ENCODE measurements at places on chromosomes 6 and 20.

- DNase-seq = no peak
Measured at GRCh38 chr6:43717822-43718221, 30.2 kb upstream of the MRPS18A start.

DNA sequence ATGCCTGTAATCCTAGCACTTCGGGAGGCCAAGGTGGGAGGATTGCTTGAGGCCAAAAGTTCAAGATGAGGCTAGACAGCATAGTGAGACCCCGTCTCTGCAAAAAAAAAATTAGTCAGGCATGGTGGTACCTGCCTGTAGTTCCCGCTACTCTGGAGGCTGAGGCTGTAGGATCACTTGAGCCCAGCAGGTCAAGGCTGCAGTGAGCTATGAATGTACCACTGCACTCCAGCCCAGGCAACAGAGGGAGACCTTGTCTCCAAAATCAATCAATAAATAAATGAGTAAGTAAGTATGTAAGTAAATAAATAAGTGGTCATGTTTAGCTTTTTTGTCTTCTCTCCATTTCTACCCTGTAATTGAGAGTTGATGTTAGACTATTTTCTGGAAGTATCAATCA is 336.8 kb downstream of the FARS2 start:
- DNase-seq = no peak

- no peak for DNase-seq
Measured at GRCh38 chr20:877814-878213, 38.3 kb downstream of the ANGPT4 start.

GRCh38 chr6:69416776-69417175 is 380.0 kb downstream of the LMBRD1 start:
- DNase-seq = no peak

DNA sequence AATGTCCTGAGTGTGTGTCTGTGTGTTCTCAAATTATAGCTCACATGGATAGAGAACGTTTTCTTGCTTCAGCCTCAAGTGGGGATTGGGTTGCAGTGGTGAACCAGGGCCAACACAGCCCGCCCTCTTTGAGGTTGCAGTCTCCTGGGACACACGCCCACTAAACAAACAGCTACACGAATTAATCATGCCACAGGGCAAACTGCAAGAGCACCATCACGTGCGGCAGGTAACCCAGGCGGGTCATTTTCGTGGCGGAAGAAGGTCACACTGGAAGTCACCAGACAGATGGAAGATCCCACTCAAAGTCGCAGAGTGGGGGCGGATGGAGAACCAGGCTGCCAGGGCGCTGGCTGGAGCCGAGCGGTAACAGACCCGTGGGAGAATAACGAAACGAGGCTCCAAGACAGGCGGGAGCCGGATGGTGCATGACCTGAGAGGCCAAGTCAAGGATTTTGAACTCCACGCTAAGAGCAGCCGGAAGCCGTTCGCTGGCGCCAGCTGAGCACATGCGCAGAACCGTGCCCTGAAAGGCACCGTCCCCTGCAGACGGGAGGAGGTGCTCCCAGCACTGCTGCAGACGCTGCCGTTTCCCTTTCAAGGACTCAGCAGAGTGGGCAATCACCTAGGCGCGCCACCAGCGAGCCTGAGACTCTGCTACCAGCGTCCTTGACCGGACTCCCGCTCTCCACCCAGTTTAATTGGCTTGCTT is 10.7 kb downstream of the DLL1 start:
- DNase-seq = no peak

GRCh38 chr6:36701401-36701991 is 3.9 kb downstream of the RAB44 start:
- DNase-seq = no peak

- DNase-seq = no peak
Measured at GRCh38 chr6:11258260-11259237, 26.1 kb upstream of the NEDD9 start.

DNA sequence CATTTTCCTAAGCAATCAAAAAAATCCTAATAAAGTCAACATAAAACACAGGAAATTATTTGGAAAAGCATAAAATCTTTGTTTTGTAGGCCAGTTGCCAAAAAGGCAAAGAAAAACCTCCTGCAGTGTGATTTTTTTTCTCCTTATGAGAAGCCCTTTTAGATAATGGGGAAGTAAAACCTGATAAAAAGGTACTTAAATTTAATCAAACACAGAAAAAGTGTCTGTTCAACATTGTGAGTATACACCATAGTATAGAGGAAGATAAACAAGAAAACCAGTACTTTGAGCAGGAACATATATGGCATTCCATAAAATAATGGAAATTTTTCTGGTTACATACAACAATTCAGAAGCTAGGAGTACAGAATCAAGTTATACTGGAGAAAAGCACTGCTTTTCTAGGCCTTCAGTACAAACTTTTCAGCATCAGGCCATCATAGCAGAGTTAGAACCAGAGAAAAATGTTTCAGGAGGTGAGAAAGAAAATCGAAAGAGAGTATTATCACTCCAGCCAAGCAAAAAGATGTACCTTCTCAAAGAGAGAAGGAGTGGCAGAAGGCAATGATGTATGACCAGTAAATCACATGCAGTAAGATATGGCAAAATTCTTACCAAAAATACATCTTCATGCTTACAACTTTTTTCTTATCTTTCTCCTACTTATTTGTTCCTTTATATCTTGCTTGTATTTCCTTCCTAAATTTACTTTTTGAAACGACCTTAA is 494.9 kb downstream of the KIF16B start:
- no peak for DNase-seq

GRCh38 chr20:7146552-7147219 is 379.2 kb downstream of the BMP2 start:
- DNase-seq = no peak

GRCh38 chr6:19159089-19159488 is 678.1 kb upstream of the ID4 start:
- no peak for DNase-seq

DNA sequence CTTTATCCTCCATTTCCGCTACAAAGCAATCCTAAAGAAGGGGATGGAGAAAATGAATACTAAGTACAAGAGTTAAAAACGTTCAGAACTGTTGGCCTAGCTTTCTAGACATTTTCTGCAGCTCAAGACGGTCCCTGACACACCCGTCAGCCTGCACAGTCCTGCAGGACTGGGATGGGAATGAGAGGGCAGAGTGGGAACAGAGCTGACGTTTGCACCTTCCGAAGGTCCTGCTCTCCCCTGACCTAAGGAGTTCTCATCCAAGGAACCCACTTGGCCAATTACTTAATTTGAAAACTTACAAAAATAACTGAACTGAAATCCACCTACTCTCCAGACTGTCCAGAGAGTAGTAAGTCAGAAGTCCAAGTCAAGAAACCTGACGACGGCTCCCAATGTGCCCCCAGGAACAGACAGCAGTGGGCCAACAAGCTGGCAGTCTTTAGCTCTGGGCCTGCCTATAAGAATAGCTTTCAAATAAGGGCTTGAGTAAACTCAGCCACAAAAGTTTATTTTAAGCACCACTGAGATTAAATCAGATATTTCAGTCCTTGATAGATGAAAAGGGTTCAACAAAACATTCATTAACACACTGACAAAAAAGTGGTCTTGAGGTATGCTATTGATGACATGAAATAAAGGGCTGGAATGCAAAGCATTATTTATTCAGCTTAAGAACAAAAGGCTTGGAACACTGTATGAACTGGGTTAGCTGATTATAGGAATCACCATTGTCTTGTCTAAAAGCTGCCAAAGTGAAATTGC is 76.8 kb downstream of the CNKSR3 start:
- no peak for DNase-seq

DNA sequence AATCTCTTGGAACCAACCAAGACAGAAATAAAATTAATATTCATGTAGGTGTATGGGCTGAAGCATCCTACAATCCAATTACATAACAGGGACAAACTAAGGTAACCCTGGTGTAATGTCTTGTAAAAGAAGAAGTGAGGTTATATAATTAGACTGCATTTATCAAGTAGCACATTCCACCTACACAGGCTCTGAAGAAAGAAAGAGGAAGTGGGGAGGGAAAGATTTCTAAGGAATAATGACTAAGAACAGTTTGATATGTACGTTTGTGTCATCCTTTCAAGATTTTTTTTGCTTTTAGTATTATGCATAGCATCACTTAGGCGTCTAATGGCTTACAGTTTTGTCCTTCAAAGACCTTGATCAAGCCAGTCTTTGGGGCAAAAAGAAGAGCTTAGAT is 139.7 kb downstream of the PLCB1 start:
- no peak for DNase-seq

DNA sequence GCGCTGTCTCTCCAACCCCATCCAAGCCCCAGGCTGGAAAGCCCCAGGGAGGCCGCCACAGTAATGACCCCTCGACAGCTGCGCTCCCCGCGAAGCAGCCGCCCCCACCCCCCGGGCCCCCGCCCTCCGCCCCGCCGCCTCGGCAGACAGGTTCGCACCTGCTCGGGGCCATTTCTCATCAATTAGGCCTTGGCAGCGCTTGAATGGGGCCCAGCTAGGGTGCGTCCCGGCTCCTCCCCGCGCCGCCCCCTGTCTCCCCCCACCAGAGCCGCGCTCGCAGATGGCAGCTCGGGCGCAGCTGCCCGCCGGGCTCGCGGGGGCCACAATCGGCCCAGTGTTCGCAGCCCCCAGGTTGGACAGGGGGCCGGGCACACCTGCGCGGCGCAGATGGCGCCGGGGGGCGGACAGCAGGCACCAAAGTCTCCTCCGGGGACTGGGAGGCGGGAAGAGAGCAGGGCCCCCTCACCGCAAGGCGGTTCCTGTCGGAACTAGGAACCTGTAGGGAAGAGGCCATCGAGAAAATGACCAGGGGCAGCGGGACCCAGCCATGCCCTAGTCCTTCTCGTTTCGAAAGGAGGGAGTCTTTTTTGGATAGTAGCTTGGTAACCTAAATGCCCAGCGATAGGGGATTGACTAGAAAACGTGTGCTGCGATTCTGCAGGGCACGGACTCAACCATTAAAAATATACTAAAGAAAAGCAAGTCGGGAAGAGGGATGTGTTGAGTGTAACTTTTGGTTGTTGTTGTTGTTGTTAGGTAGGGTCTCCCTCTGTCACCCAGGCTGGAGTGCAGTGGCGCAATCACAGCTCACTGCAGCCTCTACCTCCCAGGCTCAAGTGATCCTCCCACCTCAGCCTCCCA is 83.2 kb upstream of the EYA2 start:
- DNase-seq = no peak

- no peak for DNase-seq
Measured at GRCh38 chr20:17676942-17677341, 5.1 kb downstream of the RRBP1 start.

DNA sequence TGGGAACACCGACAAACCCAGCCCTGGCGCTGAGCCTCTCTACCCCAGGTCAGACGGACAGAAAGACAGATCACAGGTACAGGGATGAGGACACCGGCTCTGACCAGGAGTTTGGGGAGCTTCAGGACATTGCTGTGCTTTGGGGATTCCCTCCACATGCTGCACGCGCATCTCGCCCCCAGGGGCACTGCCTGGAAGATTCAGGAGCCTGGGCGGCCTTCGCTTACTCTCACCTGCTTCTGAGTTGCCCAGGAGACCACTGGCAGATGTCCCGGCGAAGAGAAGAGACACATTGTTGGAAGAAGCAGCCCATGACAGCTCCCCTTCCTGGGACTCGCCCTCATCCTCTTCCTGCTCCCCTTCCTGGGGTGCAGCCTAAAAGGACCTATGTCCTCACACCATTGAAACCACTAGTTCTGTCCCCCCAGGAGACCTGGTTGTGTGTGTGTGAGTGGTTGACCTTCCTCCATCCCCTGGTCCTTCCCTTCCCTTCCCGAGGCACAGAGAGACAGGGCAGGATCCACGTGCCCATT is 15.3 kb downstream of the VEGFA start:
- DNase-seq = no peak

DNA sequence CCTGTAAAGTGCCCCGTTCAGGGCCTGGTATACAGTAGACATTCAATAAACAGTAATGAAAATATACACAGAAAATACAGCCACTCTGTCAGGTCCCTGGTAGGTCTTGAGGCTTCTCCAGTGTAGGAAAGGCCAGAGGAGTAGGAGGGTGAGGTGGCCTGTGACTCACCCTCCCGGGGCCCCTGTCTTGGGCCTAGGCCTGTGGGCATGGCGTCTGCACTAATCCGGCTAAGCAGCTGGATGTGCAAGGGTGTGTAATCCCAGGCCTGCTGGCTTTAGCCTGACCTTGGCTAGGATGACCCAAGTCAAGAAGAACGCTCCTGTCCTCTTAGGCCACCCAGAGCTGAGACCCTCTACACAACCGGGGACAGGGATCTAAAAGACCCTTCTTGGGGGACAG is 84.9 kb downstream of the KCNB1 start:
- no peak for DNase-seq

DNA sequence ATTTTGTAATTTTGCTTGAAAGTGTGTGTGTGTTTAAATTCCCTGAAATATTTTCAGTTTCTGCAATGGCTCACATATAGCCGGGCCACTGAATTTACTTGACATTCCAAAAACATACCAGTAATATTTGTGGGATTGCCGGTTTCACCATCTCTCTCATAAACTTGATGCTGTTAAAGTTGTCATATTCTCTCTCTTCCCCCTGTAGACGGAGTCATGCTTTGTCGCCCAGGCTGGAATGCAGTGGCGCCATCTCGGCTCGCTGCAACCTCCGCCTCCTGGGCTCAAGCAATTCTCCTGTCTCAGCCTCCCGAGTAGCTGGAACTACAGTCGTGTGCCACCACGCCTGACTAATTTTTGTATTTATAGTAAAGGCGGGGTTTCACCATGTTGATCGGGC is 122.1 kb downstream of the TIAM2 start:
- DNase-seq = no peak

- DNase-seq = no peak
Measured at GRCh38 chr20:64009811-64010387, 26.1 kb upstream of the C20orf204 start.

DNA sequence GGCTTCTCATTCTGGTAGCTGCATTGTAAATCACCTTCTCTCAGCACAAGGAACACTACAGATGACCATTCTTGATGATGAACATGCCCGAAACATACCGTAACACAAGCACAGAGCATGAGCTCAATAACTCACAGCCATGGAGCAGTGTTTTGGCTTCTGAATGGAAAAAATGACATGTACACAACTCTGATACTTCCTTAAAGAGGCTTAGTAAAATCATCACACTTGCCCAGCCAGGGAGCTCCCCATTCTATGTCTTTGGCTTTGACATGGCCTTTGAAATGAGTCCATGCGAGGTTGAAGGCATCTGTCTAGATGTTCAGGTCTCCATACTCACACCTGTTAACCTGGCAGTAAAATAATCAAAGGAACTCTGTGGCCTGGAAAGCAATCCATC is 87.6 kb downstream of the MYB start:
- no peak for DNase-seq

GRCh38 chr6:123805921-123806320 is 2.3 kb downstream of the NKAIN2 start:
- no peak for DNase-seq

- no peak for DNase-seq
Measured at GRCh38 chr6:32947552-32948465, 5.1 kb downstream of the HLA-DMA start.
